Hepatic stellate cell (primary cell): ENCODE measurements at places on chromosomes 1 and 21.
A peak's percentile ranks its signal among the peaks of the same experiment; 100 is the strongest.

DNA sequence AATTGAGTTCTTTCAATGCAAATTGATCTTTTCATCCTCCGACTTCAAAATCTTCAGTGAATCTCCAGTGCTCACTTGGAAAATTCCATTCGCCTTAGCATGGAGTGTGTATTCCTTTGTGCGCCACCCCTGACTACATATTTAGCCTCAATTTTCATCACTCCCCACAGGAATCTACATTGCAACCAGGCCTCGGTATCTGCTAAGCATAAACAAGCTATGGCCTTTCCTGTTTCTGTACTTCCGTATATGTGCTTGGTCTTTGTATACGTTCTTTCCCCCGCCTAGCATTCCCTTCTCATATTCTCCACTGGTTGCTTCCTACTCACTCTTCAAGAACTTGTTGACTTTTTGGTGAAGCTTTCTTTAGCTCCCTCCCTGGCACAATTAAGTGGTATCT, 470.8 kb downstream of the LMO4 start:
- no peak for DNase-seq

- no peak for DNase-seq
These were observed 100.8 kb downstream of the TOMM20 start for GRCh38 chr1:235027862-235028250.

GRCh38 chr1:158161446-158161845, 19.2 kb upstream of the CD1D start:
- no peak for DNase-seq

DNA sequence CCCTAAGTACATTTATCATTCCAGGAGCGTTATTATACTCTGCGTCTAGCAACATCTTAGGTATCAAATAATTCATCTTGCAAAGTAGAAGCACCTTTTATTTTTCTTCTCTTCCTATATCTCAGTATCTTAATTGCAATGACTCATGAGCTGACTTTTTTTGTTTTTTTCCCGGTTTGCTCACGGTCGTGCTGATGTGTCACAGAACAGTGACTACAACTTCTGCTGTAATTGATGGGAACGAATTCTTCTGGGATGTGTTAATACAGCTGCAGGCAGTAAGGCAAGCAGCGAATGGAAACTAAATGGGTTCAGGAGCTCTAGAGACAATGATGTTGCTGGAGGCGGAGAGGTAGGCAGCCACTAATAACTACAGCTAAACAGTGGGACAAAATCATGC, 89.8 kb upstream of the TMPRSS15 start:
- DNase-seq = no peak

DNA sequence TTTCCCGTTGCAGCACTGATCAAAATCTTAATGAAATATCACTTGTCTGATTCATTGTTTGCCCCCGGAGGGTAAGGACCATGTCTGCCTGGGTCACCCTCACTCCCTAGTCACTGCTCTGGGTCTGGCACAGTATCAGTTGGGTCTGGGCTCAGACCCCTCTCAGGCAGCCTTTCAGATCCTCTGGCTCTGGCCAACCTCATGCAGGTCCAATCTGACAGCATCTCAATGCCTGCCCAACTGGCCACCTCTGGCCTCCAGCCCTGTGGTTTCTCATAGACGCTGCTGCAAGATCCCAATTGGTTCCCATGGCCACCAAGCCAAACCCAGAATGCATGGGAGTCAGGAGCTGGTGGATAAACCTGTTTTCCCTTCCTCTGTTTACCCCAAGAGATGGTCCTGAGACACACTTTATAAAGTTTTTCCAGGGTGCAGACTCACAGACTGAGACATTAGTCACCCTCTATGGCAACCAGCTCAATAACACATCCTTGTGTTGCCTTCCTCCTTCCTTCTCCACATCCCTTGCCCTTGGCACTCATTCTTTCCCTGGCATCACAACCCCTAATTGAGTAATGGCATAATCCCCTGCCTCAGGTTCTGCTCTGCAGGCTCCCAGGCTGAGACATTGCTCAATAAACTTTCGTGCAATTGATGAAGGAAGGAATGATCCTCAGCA, 199.2 kb downstream of the GRIK3 start:
- no peak for DNase-seq

DNA sequence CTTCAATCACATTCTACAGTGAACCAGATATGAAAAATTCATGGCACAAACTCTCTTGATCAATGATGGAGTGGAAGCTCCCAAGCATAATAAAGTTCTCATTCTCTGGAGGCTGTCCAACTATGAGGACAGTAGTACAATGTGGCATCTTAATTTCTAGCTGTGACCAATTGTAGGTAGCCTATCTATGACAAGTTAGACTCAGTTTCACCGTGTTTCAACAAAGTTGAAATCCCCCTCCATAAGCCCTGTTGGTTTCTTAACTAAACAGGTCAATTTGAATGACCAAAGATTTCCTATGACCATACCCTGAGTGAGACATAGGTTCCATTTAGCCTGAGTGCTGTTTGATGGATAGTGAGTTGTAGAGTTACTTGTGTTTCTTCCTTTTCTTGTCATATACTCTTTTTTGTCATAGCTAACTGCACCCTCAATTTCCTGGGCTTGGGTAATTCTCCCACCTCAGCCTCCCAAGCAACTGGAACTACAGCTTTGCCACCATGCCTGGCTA, 11.8 kb downstream of the PATJ start:
- DNase-seq = no peak

DNA sequence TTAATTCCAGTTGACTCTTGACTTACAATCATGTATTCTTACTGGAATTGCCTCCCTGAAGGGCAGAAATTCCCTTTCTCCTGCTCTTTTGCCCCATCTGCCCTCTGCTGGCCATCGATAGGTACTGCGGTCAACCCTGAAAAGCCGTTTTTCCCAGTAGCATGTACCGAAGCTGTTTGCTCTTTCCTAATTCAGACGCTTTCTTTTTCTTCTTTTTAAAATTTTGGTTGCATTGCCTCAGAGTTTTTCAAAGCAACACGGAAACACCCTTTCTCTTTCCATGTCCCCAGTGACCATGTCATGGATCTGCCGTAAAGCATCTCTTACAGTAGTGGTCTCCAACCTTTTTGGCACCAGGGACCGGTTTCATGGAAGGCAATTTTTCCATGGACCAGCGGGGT, 164.2 kb upstream of the C1orf21 start:
- DNase-seq = peak; percentile 42

DNA sequence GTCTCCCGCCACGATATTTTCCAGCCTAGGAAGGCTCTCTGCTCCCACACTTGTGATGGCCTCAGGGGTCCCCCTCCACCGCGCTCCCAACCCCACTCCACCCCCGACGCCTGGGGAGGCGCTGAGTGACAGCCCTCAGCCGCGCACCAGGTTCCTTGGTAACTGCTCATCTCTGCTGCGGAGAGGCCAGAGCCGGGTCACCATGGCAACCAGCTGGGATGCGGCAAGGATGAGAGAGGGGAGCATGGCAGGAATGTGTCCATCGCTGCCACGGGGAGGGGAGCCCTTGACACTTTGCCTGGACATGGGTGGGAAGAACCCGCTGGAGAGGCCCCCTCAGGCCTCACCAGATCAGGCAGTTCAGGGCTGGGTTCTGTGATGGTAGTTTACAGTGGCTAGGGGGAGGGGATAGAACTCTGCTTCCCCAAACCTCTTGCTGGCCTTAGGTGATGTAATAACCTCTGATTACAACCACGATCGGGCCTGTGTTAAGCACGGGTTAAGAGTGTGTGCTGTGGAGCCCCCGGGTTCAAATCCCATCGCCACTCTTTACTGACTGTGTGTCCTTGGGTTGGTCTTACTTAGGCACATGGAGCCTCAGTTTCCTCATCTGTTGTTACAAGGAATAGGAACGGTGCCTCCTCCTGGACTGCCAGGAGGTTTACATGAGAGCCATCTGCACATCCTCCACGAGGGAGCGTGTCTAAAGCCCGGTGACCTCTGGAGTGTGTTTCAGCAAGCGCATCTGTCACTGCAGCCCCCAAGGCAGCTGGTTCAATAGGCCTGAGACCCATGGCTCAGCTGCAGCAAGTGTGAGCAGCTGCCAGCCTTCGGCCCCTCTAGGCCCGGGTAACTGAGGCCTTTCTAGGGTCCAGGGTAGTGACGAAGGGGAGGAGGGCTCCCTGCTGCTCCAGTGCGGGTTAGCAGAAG, 6.3 kb downstream of the KIF17 start:
- DNase-seq = no peak

GRCh38 chr1:65255656-65256050, 53.7 kb upstream of the DNAJC6 start:
- DNase-seq = no peak

DNA sequence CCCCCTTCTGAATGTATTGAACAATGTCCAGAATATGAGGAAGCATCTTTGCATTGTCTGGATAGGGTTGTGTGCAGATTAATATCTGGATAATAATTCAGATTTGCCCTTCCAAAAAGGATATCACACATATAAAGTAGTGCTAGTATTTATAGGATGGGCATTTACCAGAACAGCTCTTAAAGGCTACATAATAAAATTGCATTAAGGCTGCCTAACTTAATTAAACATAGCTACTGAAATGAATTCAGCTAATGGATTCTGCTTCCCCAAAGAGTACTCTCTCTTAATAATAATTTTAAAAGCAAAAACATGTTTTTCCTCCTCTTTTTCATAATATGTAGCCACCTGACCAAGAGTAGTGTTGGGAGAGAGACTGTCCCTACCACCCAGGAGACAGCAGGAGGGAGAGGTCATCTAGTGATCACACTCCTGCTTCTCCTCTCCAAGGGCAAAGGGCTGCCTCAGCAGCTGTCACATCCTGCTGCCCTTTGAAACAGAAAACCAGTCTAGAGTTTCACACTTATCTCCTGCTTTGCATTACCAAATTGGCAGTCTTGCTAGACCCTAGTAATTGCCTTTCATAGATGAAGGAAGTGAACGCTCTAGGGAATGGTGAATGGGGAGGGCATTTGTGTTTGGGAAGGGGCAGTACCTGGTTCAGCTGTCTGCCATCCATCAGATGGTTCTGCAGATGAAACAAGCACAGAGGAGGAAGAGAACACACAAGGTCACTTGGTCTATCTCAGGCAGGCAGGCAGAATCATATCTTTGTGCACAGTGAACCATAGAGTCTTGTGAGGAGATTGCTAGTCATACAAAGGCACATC, 29.3 kb upstream of the DDAH1 start:
- no peak for DNase-seq

DNA sequence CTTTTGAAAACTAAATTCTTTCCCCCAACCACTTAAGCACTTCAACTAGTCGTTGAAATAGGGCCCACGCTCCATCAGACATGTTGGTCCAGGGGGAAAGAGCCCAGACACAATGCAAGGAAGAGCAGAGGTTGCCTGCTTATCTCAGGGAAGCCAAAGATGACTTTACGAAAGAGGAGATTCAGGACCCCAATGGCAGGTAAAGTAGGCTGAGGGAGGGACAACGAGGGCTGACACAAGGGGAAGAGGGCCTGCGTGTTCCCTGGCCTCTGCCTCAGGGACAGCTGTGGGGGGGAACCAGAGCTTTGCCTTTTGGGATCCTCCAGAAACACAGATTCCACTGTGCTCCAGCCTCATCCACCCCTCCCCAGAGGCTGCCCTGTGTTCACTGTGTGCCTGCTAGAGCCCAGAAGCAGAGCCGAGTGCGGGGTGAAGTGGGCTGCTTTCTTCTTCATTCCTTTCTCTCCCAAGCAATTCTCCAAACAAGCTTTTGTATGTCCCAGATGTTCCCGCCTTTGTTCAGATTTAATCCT, 135.5 kb upstream of the GRIK3 start:
- no peak for DNase-seq

- DNase-seq = no peak
These were observed 90.0 kb downstream of the EDEM3 start for GRCh38 chr1:184664661-184665060.

GRCh38 chr1:237610157-237610556, 280.6 kb downstream of the ZP4 start:
- no peak for DNase-seq

GRCh38 chr1:43867976-43868740, 65.4 kb upstream of the ARTN start:
- peak; percentile 58 for DNase-seq

GRCh38 chr1:41883507-41883906, 35.2 kb downstream of the HIVEP3 start:
- DNase-seq = no peak

DNA sequence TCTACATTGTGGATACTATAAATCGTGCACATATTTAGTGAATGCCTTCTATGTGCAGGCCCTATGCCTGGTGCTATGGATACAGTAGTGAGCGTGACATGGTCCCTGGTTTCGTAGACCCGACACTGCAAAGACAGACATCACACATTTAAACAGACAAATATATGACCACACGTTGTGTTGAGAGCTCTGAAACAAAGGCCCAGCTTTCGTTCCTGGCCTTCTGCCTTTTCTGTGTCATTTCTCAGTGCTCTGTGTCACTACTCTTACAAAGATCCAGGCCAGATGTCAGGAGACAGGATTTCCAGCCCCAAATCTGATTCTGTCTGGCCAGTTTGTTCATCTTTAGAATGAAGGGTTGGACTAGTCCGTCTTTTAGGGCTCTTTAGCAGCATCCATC, 19.3 kb upstream of the TRABD2B start:
- DNase-seq = no peak

- DNase-seq = no peak
These were observed 72.8 kb downstream of the NRIP1 start for GRCh38 chr21:14991957-14992356.

DNA sequence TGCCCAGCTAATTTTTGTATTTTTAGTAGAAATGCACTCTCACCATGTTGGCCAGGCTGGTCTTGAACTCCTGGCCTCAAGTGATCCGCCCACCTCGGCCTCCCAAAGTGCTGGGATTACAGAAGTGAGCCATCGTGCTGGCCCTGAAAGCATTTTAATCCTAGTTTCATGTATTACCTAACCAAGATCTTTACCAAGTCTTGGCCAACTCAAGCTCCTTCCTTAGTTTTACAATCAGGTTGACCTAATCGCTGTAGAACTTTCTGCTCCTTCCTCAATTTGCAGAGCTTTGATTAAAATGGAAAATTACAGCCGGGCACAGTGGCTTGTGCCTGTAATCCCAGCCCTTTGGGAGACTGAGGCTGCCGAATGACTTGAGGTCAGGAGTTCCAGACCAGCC, 3.2 kb upstream of the TMEM63A start:
- DNase-seq = no peak

GRCh38 chr21:34094949-34095348, 21.6 kb downstream of the MRPS6 start:
- DNase-seq = no peak

GRCh38 chr1:240294566-240294965, 202.9 kb downstream of the FMN2 start:
- DNase-seq = no peak

DNA sequence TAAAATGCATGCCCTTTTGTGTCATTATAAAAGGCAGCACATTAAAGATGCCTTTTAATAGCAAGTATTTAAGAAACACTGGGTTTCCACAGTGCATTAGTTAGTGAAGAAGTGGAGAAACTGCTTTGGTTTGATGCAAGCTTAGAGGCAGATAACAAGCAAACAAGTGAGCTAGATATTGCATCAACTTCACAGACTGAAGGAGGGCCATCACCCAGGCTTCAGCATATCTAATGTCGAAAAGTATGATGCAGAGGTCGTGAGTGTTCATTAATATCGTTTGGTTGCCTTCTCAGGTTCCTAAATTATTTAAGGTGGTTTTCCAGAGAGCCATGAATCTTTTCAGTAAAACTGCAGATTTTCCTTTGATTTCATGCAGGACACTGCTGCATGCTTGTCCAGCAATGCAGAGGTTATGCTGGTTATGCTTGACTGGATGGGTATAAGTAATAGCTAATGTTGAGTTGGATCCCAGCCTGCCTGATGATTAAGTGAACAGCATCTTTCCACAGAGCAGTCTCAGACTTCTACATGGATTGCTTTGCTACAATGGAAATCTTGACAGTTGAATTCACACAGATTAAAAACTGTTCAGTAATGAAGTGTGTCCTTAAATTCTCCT, 69.7 kb upstream of the IPO9 start:
- no peak for DNase-seq

GRCh38 chr1:151918819-151919610, 9.7 kb upstream of the THEM4 start:
- no peak for DNase-seq

- no peak for DNase-seq
These were observed 36.4 kb downstream of the DENND1B start for GRCh38 chr1:197738927-197739326.
